Fibroblast of skin of scalp (primary cell): ENCODE measurements at places on chromosomes 1 and 21.

DNA sequence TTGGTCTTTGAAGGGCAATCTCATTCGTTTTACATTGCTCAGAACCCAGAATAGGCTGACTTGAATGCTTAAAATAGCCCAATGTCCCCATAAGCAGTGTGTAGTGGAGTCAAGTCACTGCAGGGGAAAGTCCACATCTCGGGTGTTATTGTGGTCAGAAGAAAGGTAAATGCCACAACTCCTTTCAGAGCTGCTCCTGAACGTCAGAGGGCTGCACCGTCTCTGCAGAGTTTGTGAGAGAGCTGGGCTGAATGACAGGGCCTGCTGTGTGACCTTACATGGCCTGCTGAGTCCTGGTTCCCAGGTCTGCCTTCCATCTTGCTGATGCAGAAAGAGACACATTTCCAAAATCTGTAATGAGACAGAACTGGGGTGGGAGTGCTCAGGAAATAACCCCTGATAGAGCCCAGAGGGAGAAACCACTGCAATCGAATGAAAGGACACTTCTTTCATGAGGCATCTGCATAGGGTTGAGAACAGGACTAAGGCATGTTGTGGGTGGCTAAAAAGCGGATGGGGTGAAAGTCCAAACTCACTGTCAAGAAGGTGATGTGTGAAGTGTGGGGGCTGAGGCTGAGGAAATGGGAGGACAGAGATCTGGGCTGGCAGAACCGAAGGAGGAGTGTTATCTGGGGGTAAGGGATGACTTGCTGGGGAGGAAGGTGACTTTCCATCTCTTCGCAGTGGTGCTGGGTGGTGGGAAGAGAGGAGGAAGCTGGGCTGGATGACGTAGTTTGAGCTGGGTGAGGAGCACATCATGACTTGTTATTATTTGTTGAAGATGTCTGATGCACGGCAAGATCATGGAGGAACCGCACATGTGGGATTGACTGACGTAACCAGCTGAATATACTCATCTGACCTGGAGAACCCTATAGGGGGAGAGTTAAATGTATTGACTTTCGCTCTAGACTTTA is 33.7 kb downstream of the XCL2 start:
- DNase-seq, result no peak

DNA sequence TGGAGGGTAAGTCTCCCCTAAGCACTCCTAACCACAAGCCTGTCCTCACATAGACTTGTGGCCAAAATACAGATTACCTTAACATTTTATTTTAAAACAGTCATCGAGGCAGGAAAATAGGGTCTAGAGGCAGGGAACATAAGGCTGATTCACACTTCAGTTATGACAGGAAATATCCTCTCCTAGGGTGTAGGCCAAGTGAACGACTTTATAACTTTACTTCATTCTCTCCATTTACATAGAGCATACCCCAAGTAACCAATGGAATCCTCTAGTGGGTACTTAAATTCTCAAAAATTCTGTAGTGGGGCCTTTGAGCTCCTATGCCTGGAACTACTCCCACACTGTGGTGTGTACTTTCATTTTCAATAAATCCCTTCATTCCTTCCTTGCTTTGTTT is 113.0 kb downstream of the WDR3 start:
- peak; percentile 44 for DNase-seq

DNA sequence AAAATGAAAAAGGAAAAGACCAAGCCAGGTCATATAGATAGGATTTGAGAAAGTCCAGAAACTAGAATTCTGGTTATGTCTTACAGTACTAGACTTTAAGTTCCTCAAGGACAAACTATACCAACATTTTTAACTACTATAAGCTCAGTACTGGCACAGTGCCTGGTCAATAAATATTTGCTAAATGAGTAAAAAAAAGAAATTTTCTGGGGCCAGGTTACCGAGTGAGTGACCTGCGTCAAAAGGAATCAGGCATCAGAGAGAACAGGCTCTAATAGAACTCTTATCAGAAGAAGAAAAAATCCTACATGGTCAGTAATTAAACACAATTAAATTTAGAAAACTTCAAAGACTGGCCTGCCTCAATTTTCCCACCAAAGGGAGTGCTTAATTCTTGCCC is 23.8 kb upstream of the YRDC start:
- no peak for DNase-seq

DNA sequence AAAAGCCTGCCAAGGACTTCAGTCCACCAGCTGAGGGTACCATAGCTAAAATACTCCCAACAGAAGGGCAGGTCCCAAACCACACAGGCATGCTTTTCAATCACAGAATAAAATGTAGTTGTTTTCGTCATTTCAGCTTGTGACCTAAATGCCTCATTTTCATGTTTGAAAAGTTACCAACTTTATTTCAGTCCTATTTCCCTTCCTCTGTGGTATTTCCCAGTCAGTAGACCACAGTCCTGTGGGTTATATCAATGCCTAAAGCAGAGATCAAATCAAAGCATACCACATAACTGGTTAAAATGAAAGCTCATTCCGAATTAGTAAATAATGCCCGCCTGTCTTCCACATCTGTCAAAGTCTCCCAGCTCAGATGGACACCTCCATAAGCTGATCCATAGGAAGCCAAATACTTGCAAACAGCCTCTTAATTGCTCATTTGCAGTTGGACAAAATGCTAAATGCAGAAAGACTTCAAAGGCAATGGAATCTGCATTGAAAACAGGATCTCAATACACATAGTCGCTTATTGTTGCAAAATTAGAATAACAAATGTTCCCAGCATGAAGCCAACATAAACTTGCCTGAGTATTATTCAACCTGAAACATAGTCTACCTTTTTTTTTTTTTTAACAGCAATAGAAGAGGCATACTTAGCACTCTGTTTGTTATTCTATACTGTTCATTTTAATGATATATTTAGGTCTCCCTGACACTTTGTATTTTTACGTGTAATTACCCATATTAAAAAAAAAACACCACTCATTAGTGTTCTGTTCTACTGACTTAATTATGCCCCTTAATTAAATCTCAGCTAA is 53.9 kb downstream of the NR5A2 start:
- DNase-seq, result peak; percentile 4

GRCh38 chr1:94715321-94715720 is 104.8 kb upstream of the SLC44A3 start:
- no peak for DNase-seq

GRCh38 chr1:84991097-84991920 is 5.6 kb downstream of the MCOLN2 start:
- DNase-seq, result no peak

GRCh38 chr1:94385308-94385929 is 32.8 kb upstream of the ABCD3 start:
- DNase-seq, result no peak

DNA sequence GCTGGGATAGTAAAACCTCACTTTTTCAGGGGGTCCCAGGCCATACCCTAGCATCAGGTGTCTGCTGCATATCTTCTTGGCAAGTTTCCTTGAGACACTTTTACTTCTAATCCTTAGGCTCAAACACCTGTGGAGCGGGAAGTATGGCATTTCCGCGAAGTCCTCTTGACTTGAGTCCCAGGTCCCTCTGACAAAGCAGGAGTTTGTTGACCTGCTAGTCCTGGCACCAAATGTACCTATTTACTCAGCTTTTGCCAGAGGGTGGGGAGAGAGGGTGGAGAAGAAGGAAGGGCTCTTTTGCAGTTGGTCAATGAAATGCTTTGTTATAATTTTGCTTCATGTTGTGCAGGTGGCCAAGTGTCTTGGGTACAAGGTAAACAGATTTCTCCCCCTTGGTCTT is 59.7 kb downstream of the CLIC6 start:
- no peak for DNase-seq

DNA sequence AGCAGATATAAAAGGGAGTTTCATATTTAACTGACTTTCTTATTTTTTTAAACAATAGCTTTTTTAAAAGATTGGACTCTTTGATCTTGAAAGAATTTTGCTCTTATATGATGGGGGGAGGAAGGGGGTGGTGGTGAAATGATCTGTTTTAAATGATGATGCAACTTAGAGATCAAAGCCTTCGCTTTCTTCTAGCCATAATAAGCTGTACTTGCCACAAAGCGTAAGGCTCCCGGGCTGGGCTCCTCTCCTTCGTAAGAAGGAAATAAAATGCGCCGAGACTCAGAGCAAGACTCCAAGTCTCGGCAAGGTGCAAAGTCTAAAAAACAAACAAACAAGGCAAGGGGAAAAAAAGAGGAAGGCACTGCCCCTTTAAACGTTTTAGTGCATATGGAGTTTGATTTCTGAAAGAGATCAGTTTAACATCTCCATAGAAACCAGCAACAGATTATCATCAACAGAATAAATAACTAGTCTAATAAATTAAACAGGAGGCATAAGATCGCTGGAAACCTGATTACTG is 3.3 kb downstream of the CASZ1 start:
- no peak for DNase-seq

GRCh38 chr1:67791686-67792085 is 41.6 kb downstream of the GNG12 start:
- peak; percentile 94 for DNase-seq

DNA sequence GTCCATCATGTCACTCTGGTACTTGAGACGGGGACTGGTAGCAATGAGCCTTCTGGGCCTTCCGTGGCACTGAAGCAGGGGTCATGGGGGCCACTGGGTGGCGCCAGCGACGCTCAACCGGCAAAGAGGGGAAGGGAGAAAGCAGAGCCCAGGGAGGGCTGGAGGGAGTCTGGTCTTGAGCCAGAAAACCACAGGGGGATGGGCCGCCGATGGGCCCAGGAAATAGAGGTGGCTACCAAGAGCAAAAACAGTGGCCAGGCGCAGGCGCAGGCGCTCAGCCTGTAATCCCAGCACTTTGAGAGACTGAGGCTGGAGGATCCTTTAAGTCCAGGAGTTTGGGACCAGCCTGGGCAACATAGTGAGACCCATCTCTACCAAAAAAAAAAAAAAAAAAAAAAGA is 21.8 kb downstream of the EXOC8 start:
- peak; percentile 41 for DNase-seq

DNA sequence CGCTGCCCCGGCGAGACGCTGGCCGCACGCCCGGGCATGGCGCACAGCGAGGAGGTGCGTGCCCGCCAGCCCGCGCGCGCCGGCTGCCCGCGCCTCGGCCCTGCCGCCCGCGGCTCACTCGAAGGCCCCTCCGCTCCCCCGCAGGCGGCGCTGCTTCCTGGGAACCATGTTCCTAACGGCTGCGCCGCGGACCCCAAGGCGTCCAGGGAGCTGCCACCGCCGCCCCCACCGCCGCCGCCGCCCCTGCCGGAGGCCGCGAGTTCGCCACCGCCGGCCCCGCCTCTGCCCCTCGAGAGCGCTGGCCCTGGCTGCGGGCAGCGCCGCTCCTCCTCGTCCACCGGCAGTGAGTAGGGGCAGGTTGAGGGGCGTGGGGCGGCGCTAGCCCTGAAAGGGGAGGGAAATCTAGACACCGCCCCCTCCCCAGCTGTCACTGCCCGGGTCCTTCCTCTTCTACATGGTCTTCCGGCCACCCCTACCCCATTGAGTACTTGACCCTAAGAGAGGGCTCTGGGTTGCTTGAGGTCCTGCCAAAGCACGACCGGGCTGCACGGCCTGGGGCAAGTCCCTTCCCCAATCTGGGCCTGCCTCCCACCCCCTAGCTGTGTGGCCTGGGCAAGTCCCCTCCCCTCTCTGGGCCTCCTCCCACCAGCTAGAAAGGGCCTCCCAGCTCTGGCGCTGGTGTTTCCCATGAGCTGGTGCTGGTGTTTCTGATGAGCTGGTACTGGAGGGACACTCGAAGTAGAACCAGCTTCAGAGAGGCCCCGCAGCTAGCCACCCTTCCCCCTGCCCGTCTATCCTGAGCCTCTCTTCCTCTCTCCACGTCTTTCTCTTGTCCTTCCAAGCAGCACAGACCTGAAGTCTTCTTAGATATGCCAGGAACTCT is 17.0 kb downstream of the TNFRSF25 start:
- DNase-seq, result peak; percentile 17

DNA sequence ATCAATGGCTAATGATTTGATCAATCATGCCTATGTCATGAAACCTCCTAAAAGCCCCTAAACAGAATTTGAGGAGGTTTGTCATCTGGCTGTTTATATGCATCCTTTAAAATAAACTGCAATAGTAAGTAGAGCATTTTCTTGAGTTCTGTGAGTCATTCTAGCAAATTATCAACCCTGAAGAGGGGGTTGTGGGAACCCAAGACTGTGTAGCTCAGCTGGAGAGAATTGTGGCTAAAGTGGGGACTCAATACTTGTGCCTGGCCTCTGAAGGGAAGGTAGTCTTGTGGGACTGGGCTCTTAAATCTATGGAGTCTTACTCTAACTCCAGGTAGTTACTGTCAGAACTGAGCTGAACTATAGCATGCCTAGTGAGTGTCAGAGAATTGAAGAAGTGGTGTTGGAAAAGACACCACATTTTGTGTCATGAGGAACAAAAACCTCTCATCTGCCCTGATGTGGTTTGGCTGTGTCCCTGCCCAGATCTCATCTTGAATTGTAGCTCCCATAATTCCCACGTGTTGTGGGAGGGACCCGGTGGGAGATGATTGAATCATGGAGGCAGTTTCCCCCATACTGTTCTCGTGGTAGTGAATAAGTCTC is 402.4 kb downstream of the USH2A start:
- DNase-seq, result no peak

GRCh38 chr1:240099329-240099728 is 7.6 kb downstream of the FMN2 start:
- DNase-seq, result no peak

DNA sequence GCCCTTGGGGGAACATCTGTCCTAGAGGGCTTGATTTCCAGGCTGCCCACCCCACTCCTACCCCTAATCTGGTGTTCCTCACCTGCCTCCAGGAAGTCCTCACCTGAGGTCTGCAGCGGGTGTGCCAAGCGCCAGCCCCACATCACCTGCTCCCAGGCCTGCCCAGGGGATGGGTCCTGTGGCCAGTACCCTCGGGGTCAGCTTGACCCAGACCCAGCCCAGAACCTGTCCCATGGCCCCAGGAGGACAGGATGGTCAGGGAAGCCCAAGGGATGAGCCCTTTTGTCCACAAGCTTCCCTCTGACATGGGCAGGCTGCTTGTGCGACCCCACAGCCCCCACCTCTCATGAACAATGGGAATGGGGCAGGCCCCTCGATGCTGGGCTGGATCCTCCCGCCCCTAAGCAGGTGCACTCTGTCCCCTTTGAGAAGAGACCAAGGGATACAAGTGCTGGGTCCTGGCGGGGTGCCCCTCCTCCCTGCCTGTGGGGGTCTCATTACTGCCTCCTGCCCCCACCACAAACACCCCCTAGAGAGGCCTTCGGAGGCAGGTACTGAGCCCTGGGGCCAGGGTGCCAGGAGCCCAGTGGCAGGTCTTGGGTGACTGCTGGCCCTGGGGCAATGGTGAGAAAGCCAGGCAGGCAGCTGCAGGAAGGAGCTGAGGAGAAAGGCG is 3.2 kb downstream of the MIB2 start:
- DNase-seq, result no peak

- DNase-seq, result no peak
Measured at GRCh38 chr1:71583756-71584155, 502.9 kb upstream of the ZRANB2 start.

DNA sequence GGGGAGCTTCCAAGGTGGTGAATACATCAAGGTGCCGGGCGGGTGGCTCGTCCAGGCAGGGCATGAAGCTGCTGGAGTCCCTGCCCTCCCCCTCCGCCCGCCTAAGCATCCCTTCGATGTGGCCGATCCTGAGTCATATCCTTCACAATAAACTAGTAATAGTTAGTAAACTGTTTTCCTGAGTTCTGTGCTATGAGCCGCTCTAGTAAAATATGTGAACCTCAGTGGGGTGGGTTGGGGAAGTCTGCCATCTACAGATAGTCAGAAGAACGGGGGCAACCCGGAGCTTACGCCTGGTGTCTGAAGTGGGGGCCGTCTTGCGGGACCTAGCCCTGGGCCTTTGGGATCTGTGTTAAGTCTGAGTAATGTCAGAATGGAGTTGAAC is 21.6 kb downstream of the C2CD2 start:
- peak; percentile 63 for DNase-seq

- DNase-seq, result no peak
Measured at GRCh38 chr1:214452152-214452784, 99.1 kb downstream of the PTPN14 start.
